Activated CD4-positive, alpha-beta T cell treated with anti-CD3 and anti-CD28 coated beads, Interleukin-2, amount 10 ng/mL, durations not matched to agents 24 days and 14 days (primary cell): ENCODE measurements at places on chromosomes 4 and X. TPM values are rescaled to one million over a fixed set of nuclear protein-coding genes. Genes with fewer than 3 reads are reported as not detected.

DNA sequence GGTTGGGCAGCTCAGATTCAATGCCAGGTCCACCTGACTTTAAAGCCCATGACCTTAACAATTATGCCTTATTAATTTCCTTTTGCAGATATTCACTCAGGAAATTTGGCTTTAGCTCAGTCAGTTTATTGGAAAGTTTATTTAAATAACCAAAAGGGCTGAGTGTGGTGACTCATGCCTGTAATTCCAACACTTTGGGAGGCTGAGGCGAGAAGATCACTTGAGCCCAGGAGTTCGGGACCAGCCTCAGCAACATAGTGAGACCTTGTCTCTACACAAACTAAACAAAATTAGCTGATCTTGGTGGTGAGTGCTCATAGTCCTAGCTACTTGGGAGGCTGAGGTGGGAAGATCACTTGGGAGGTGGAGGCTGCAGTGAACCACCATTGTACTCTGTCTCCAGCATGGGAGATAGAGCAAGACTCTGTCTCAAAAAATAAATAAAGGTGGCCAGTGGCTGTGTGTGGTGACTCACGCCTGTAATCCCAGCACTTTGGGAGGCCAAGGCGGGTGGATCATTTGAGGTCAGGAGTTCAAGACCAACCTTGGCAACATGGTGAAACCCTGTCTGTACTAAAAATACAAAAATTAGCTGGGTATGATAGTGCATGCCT, 43.3 kb downstream of the RHOH start:
- DNase-seq = no peak

GRCh38 chrX:41761169-41761568, 37.2 kb downstream of the GPR82 start:
- DNase-seq = no peak

- DNase-seq = no peak
Measured at GRCh38 chrX:9842541-9842940, 56.3 kb downstream of the SHROOM2 start.

- DNase-seq = no peak
Measured at GRCh38 chr4:109559625-109559982, 442 bp upstream of the MCUB start.

GRCh38 chr4:146182443-146182842, 6.9 kb downstream of the LSM6 start:
- DNase-seq = no peak

PABPC5 gene
- total RNA-seq = not detected in 2 replicates

AMTN gene
- total RNA-seq = not detected in 2 replicates

MAGEA1 gene
- total RNA-seq = not detected in 2 replicates
